Sciatic nerve (tissue), 2 donors: ENCODE measurements at places on chromosomes 2 and 18. TPM values are rescaled to one million over a fixed set of nuclear protein-coding genes. Genes with fewer than 3 reads are reported as not detected.

SKOR2 gene
- not detected for total RNA-seq

CHN1 gene
- total RNA-seq: 38.4 TPM

LTBP1 gene
- total RNA-seq: 48.9 TPM

CDH7 gene
- 33.5 TPM for total RNA-seq

AP1S3 gene
- total RNA-seq: 5.8 TPM

RNF181 gene
- total RNA-seq: 71.2 TPM

GDF7 gene
- 7.6 TPM for total RNA-seq

STARD6 gene
- 0.85 TPM for total RNA-seq

MLPH gene
- total RNA-seq: 25.5 TPM

MIB1 gene
- total RNA-seq: 50.4 TPM

XRCC5 gene
- 173 TPM for total RNA-seq

LYPD6B gene
- total RNA-seq: not detected

SERPINB5 gene
- total RNA-seq: not detected

AQP12B gene
- total RNA-seq: not detected

FRZB gene
- total RNA-seq: 17.1 TPM

GRCh38 chr2:76406134-76406855, 695.6 kb upstream of the GCFC2 start:
- no peak for DNase-seq

- DNase-seq: no peak
Observed at GRCh38 chr2:38251940-38252339, 125.1 kb downstream of the ATL2 start.

DNA sequence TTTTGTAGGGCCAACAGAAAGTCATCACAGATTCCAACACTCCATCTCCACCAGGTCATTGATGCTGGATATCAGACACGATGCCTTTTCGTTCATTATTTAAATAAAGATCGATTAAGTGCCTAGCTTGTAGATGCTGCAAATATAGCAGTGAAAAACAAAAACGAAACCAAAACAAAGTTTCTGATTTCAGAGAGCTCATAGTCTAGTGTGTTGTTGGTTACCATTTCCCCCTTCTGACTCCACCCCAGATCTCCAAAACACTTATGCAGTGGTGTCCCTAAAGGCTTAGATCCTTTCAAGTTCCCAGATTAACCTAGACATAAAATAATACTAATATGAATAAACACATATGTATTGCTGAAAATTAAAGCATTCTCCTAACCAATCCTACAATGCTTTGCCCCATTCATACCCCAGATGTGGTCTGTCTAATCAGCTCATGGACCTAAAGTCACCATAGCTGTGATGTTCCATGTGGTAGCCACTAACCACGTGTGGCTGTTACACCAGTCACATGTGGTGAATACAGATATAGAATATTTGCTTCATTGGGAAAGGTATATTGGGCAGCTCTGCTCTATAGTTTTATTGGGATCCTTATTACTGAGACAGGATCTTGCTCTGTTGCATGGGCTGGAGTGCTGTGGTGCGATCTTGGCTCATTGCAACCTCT, 787.2 kb downstream of the TDRD15 start:
- DNase-seq: no peak

GRCh38 chr2:112714331-112714730, 6.5 kb upstream of the NT5DC4 start:
- no peak for DNase-seq

DNA sequence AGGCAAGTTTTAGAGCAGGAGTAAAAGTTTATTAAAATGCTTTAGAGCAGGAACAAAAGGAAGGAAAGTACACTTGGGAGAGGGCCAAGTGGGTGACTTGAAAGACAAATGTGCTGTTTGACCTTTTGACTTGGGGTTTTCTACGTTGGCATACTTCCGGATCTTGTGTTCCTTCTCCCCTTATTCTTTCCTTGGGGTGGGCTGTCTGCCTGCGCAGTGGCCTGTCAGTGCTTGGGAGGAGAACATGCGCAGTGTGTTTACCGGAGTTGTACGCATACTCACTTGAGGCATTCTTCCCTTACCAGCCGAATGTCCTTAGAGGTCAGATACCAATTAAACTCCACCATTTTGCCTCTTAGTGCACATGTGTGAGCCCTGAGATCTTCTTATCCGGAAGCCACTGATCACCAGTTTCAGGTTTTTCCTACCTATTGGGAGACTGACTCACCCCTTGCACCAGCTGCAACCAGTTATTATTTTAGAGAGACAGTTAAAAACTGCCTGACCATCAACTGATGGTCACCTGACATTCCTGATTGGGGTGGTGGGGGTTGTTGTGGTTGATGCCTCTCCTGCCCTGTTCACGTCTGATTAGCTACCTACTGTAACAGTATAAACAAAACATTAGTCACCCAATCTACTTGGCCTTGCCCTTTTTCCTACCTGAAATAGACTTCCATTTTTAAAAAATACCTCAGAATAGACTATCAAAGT, 67.5 kb downstream of the NYAP2 start:
- DNase-seq: no peak

DNA sequence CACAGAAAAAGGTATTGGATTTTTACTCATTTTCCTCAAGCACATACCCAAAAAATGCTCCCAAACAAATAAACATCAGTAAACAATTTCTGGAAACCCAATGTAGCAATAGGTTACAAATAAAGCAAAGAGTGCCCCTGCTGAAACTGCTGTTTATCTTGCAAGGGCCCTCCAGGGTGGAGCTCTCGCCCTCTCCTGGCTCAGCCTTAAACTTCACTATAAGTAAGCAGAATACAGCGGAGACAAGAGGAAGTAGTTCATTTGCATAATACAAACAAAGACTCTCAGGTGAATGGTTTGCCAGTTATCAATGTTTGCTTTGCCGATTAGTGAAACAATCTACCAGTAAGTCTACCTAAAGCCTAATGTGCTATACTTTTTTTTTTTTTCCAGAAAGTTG, 437.6 kb downstream of the DLGAP1 start:
- DNase-seq: no peak

DNA sequence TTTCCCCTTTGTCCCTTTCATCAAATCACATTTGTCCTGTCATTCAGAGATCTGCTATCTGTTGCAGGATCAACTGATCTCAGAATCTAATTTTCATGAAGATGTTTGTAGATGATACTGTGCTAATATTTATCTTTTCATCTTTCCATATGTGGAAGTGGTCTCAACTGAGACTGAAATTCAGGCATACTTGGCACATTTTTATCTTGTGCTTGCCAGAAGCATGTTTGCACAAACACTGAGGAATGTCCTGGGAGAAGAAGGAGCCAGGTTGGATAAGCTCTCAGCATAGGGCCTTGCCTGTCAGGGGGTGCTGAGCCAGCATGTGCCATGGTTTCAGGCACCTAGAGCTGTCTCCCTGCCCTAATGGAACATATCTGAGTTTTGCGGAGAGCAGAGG, 24.5 kb upstream of the MMADHC start:
- no peak for DNase-seq

DNA sequence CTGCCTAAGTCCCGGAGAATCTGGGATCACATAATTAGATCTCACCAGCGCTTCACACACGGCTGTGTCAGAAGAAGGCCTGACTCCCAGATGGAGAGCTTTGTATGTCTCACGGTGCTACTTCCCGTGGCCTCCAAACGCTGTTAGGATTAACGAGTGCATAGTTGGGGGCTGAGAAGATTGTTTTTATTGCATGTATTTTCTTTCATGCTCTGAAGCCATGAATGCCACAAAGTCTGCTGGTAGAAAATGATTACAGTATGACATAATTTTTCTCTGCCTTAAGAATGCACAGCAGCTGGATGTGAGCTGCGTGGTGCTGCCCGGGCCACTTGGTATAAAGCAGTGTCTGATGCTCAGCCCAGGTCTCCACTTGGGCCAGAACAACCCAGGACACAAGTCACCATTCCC, 166.5 kb downstream of the SEPTIN10 start:
- DNase-seq: peak; percentile 54

GRCh38 chr2:18831916-18832510, 242.6 kb upstream of the NT5C1B start:
- DNase-seq: no peak

DNA sequence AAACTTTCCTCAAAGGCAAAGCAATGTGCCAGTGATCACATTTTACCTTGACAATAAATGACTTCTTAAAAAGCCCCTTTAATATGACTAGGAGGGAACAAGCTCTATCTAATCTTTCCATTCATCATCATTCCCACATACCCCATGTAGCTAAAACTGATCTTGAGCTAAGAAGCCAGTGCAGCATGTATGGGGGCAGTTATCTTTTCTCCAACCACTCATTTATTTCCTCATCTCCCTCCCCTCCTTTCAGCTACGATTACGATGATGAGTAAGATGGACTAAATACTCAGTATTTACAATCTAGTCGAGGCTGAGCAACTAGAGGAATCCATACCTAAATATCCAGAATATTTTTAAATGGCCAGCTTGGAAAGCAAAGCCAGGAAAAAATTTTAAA, 35.5 kb downstream of the PNO1 start:
- no peak for DNase-seq

DNA sequence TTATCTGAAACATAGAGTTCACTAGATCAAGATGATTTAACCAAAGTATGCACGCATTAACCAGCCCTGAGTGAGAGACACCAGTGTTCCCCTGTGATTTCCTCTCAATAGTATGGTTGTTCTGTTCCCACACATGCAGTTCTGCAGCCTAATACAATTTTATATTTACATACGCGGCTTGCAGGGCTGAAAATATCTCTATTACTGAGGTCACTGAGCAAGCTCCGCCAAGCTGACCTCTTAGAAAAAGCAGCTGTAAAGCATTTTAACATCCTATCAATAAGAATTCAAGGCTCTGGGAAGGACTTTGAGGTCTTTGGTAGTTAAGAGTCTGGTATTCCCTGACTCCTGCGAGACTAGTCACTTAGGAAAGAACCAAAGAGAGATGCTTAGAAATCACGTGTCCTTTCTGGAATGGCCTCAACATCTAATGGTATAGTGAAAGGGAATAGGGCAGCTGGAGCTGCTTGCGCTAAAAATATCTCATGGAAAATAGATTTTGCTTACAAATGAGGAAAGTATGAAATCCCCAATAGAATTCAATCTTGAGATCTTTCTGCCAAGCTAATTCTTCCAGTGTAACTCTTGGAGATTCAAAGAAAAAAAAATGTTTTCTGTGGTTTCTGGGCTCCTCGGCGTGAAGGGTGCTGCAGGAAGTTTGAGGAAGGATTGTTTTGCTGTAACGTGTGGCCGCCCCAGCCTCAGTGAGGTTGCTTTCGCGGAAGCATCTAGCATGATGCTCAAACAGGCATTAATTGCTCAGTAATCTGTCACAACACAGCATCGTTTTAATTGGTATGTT, 59.2 kb downstream of the DOCK10 start:
- DNase-seq: peak; percentile 67

GRCh38 chr2:134413430-134413829, 159.6 kb downstream of the MGAT5 start:
- no peak for DNase-seq

DNA sequence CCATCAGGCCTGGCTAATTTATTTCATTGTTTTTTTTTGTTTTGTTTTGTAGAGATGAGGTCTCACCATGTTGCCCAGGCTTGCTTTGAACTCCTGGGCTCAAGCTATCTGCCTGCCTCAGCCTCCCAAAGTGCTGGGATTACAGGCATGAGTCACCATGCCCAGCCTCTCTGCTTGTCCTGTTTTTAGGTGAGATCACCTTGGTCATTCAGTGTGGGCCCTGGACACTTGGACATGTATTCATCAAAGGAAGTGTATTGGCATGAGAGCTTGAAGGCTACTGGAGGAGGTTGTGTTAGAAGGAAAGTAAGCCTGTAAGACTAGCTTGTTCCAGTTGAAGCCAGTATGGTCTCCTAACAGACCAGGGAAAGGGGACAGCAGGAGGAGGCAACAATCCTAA, 229.2 kb upstream of the RGPD4 start:
- no peak for DNase-seq

DNA sequence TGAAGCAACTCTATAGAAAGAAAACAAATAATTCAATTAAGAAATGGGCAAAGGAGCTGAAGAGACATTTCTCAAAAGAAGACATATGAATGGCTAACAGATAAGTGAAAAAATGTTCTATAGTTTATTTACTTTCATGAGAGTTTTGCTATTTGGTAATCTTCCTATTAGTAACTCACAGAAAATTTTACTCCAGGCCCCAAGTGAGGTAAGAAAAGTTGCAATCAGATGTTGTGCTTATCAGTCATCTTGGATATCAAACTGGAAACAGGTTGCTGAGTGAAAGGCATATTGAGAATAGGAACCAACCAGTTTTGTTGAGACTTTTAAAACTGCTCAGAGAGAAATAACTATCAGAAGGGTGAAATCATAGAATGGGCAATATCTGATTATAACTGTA, 1179.0 kb upstream of the ACVR2A start:
- no peak for DNase-seq

GRCh38 chr2:42827647-42828486, 35.5 kb upstream of the HAAO start:
- peak; percentile 98 for DNase-seq

DNA sequence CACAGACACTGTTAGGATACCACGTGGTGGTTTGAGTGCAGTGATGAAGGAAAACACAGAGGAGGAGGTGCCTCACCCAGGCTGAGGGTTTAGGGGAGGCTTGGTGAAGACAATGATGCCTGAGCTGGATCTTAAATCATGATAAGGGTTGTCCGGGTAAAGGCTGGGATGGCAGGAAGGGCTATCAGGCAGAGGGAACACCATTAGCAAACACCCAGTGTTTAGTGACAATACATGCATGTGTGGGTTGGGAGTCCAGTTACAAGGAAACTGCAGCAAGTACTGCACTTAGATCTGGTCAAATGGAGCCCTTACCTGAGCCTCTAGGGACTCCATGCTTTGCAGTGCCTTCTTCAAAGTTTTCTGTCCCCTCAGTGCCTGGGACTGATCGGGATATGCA, 79.8 kb upstream of the MBOAT2 start:
- DNase-seq: no peak

GRCh38 chr18:52484977-52485376, 145.0 kb downstream of the DCC start:
- DNase-seq: no peak

GRCh38 chr2:117537032-117537431, 277.5 kb upstream of the DDX18 start:
- no peak for DNase-seq

DNA sequence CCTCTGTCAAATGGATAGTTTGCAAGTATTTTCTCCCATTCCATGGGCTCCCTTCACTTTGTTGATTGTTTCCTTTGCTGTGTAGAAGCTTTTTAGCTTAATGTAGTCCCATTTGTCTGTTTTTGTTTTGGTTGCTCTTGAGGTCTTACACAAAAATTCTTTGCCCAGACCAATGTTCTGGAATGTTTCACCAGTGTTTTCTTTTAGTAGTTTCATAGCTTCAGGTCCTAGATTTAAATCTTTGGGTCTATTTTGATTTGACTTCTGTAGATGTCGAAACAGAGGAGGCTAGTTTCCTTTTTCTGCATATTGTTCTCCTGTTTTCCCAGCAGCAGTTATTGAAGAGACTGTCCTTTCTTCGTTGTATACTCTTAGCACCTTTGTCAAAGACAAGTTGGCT, 351.6 kb downstream of the PTPRM start:
- DNase-seq: no peak
